Caco-2 (cell line): ENCODE measurements at places on chromosomes 6 and 20. TPM values are rescaled to one million over a fixed set of nuclear protein-coding genes. Genes with fewer than 3 reads are reported as not detected.

- H3K27ac ChIP-seq: no peak overlapping the region
- no peak overlapping the region for H3K4me3 ChIP-seq
- H3K4me1 ChIP-seq: no peaks in the 10 kb centered on the region
- no peak for DNase-seq
Observed at GRCh38 chr6:104428184-104428583, 431.5 kb downstream of the HACE1 start.

GRCh38 chr6:121321282-121321681, 13.0 kb downstream of the TBC1D32 start:
- no peak overlapping the region for H3K4me3 ChIP-seq
- DNase-seq: no peak
- no peak overlapping the region for H3K27ac ChIP-seq
- no peaks in the 10 kb centered on the region for H3K4me1 ChIP-seq
- no peaks in the 10 kb centered on the region for H3K27me3 ChIP-seq

DNA sequence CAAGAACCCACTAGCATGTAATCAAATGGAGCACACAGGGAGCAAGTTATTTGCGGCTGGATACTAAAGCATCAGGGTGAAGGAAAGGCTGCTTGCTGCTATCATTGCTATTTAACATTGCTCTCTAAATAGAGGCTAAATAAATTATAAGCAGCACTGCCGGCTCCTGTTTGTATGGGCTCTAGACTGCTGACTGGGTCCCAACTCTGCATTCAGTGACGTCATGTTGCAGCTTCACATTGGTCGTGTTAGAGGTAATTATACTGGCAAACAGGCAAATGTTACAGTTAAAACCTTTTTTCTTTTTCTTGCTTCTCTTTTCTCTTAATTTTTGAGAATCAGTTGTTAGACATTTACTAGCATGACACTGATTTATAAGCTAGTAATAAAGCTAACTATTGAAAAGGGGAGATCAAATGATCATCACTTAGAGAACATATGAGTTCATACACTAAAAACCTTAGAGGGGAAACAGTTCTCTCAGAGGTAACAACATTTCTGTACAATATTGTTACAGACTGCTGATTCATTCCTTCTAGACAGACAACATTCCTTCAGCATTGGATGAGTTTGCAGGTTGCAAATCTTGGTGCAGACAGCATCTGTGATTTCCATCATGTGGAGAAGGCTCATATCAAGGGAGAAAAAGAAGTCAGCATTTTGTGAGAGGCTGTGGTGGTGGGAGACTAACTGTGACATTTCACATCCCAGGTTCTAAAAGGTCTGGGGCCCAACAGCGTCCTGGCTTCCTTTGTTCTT, 15.9 kb downstream of the RFPL4B start:
- no peak for DNase-seq
- H3K36me3 ChIP-seq: no peaks in the 10 kb centered on the region
- no peak overlapping the region for H3K27ac ChIP-seq
- no peaks in the 10 kb centered on the region for H3K4me1 ChIP-seq
- H3K27me3 ChIP-seq: no peaks in the 10 kb centered on the region

DNA sequence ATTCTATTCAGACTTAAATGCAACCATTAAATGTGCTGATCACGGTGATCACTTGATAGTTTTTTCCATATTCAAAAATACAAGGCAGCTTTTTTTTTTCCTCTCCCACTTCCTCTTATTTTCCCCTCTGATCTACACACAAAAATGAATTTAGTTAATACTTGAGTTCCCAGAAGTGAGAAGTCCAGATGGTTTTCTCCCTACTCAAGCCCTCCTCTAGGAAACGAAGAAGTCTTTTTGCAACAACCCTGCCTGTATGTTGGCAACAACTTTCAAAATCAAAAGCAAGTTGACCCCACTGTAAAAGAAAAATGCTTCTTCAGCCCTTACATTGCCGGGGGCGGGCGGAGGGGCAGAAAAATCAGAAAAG, 24.3 kb downstream of the ARHGAP18 start:
- H3K4me1 ChIP-seq: peaks cover 39% of the 10 kb centered on the region
- no peak for DNase-seq
- H3K27me3 ChIP-seq: no peaks in the 10 kb centered on the region

GRCh38 chr6:28134716-28135115, 7.0 kb upstream of the ZKSCAN8 start:
- no peaks in the 10 kb centered on the region for H3K27me3 ChIP-seq
- H3K27ac ChIP-seq: no peak overlapping the region
- H3K36me3 ChIP-seq: no peaks in the 10 kb centered on the region
- peaks cover 6% of the 10 kb centered on the region; the same call in 1 of the 2 replicates for H3K4me1 ChIP-seq

DNA sequence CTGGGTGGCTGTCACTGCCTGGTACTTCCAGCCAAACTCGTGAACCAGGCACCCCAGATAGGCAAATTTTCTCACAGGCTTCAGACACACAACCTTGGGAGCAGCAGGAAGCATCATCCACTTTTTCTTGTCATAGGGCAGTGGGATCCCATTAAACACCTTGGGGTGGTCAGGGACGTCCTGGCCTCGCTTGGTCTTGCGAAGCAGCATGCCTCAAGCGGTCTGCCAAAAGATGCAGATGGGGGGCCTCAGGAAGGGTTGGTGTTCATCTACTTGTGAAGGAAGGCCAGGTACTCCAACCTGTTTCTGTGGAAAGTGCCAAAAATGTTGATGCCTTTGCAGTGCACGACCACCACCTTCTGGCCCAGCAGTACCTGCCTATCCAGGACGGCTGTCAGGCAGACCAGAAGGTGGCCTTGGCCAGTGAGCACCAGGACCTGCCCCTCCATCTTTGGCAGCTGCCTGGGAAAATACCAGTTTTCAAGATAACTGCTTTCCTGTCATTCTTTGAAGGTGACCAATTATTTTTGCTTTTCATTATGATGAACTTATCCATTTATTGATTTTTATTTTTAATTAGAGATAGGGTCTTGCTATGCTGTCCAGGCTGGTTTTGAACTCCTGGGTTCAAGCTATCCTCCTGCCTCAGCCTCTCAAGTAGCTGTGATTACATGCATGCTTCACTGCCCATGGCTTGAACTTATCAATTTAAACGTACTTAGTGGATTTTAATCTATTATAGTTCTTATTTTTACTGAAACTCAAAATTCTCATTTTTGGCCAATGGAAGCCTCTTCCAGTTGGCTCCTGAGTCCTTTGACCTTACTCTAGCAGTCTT, 80.1 kb downstream of the MAN1A1 start:
- H3K36me3 ChIP-seq: peaks cover 3% of the 10 kb centered on the region
- no peaks in the 10 kb centered on the region for H3K4me1 ChIP-seq
- no peak overlapping the region for H3K4me3 ChIP-seq
- H3K27me3 ChIP-seq: no peaks in the 10 kb centered on the region

DNA sequence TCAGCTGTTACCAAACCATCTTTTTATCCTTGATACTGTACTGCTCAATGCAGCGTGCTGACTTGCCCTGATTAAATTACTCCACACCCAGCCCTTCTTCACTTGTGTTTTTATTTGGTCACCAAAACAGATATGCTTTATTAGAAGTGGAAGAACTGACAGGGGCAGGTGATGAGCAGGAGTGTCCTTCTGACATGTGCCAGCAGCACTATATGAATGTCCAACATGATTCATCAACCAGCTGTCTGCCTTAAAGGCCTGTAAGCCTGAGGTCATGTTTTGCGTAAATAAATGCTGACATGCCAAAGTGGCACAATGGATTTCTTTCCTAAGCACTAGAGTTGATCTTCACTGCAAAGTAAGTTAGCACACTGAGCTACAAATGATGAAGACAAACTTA, 15.4 kb downstream of the POPDC3 start:
- no peaks in the 10 kb centered on the region for H3K4me1 ChIP-seq
- H3K36me3 ChIP-seq: no peaks in the 10 kb centered on the region
- H3K4me3 ChIP-seq: no peak overlapping the region
- H3K27me3 ChIP-seq: no peaks in the 10 kb centered on the region; the same call in 1 of the 2 replicates
- DNase-seq: no peak
- H3K27ac ChIP-seq: no peak overlapping the region

DNA sequence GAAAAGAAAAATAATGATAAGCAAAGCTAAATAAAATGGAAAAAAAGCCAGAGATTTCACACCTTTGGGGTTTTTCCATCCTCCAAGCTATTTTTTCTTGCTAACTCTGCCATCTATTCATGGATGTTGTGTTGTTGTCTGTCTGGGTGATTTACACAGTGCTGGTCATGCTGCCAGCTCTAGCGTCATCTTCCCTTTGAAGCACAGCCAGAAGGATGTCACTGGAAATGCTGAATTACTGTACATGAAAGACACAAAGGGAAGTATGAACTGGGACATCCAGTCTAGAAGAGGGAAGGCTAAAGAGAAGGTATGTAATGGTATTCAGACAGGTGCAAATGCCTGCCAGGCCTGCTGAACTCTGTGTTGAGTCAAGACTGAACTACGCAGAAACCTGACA, 241.9 kb upstream of the STXBP5 start:
- no peaks in the 10 kb centered on the region for H3K27me3 ChIP-seq
- no peak for DNase-seq
- H3K36me3 ChIP-seq: no peaks in the 10 kb centered on the region
- no peak overlapping the region for H3K4me3 ChIP-seq
- no peak overlapping the region for H3K27ac ChIP-seq

GRCh38 chr20:31693987-31694661, 28.5 kb downstream of the BCL2L1 start:
- peaks cover 13% of the 10 kb centered on the region for H3K36me3 ChIP-seq
- peak overlapping the region; percentile 85 for H3K27ac ChIP-seq
- no peak overlapping the region for H3K4me3 ChIP-seq
- H3K27me3 ChIP-seq: no peaks in the 10 kb centered on the region
- DNase-seq: no peak

DNA sequence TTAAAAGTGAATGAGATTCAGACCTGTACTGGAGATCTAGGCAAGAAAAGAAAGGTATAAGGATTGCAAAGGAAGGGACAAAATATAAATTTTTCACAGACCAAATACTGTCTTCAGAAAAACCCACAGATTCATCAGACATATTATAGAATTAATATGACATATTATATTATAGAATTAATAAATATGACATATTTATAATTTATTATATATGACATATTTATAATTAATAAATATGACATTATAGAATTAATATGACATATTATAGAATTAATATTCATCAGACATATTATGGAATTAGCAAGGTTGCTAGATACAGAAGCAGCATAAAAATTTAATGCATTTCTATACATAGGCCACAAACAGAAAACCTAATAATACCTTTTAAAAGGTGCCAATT, 44.7 kb upstream of the GNRH2 start:
- H3K4me3 ChIP-seq: no peak overlapping the region
- H3K4me1 ChIP-seq: no peaks in the 10 kb centered on the region
- no peak overlapping the region for H3K27ac ChIP-seq

- H3K36me3 ChIP-seq: no peaks in the 10 kb centered on the region
- peak; percentile 62 for DNase-seq
- no peaks in the 10 kb centered on the region for H3K27me3 ChIP-seq
- H3K27ac ChIP-seq: peak overlapping the region; percentile 63
- H3K4me3 ChIP-seq: no peak overlapping the region
- H3K4me1 ChIP-seq: peaks cover 36% of the 10 kb centered on the region
Observed at GRCh38 chr6:110509617-110510241, 33.3 kb upstream of the SLC22A16 start.

GRCh38 chr20:6719369-6719721, 48.1 kb upstream of the BMP2 start:
- no peak overlapping the region for H3K27ac ChIP-seq
- H3K4me3 ChIP-seq: no peak overlapping the region
- DNase-seq: no peak
- peaks cover 24% of the 10 kb centered on the region for H3K4me1 ChIP-seq
- no peaks in the 10 kb centered on the region for H3K27me3 ChIP-seq

GRCh38 chr20:41050361-41051008, 21.9 kb downstream of the TOP1 start:
- no peak overlapping the region for H3K27ac ChIP-seq
- no peaks in the 10 kb centered on the region for H3K27me3 ChIP-seq
- peaks cover 57% of the 10 kb centered on the region for H3K4me1 ChIP-seq
- H3K4me3 ChIP-seq: no peak overlapping the region

- H3K4me1 ChIP-seq: no peaks in the 10 kb centered on the region
- H3K27ac ChIP-seq: no peak overlapping the region
- H3K4me3 ChIP-seq: no peak overlapping the region
- no peak for DNase-seq
- H3K36me3 ChIP-seq: no peaks in the 10 kb centered on the region
Observed at GRCh38 chr6:32216285-32216684, 7.6 kb downstream of the NOTCH4 start.

DNA sequence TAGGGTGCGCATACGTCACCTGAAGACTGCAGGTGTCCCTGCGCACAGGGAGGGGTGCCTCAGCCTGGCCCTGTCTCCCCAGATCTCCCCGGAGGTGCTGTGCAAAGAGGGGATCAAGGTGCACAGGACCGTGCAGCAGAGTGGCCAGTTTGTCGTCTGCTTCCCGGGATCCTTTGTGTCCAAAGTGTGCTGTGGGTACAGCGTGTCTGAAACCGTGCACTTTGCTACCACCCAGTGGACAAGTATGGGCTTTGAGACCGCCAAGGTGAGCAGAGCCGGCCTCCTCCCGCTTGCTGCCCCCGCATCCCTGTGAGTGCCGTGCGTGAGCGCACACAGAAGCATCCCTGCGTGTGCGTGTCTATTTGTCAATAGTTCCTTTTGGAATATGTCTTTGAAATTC, 150.7 kb downstream of the DTNBP1 start:
- H3K4me1 ChIP-seq: no peaks in the 10 kb centered on the region
- peaks cover 2% of the 10 kb centered on the region for H3K36me3 ChIP-seq
- no peak overlapping the region for H3K27ac ChIP-seq

GRCh38 chr6:18179770-18180356, 24.6 kb downstream of the KDM1B start:
- H3K27ac ChIP-seq: no peak overlapping the region
- no peaks in the 10 kb centered on the region for H3K27me3 ChIP-seq
- DNase-seq: no peak
- no peaks in the 10 kb centered on the region for H3K4me1 ChIP-seq

DNA sequence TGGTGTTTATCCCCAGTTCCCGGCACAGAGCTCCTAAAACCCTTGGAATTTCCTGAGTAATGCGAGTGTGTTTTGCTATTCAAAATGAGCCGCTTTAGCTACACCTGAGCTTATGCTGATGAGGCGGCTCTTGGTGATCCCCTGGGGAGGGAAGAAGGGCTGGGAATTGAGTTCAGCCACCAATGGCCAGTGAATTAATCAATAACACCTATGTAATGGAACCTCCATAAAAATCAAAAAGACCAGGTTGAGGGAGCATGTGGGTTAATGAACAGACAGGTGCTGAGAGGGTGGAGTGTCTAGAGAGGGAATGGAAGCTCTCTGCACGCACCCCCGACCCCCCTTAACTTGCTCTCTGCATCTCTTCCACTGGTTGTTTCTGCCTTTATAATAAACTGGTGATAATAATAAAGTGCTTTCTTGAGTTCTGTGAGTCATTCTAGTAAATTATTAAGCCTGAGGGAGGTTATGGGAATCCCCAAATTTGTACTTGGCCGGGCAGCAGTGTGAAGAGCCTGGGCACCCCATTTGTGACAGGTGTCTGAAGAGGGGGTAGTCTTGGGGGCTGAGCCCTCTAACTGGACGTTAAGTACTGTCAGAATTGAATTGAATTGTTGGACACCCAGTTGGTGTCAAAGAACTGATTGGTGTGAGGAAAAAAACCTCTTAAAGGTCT, 24.6 kb upstream of the SERPINB1 start:
- H3K36me3 ChIP-seq: no peaks in the 10 kb centered on the region
- H3K4me1 ChIP-seq: peaks cover 34% of the 10 kb centered on the region
- no peak for DNase-seq

OR2B6 gene
- total RNA-seq: not detected in 2 replicates

CCN5 gene
- not detected in 2 replicates for total RNA-seq

SEL1L2 gene
- not detected in 2 replicates for total RNA-seq

LYRM4 gene
- 52.8 and 56.3 TPM in 2 replicates for total RNA-seq

C2 gene
- 4.8 and 4.9 TPM in 2 replicates for total RNA-seq

IYD gene
- total RNA-seq: 26.5 and 32.6 TPM in 2 replicates

ITPA gene
- total RNA-seq: 68.4 and 73.8 TPM in 2 replicates
